ENCODE measurements at places on chromosomes 2 and 18. TPM values are rescaled to one million over a fixed set of nuclear protein-coding genes. Genes with fewer than 3 reads are reported as not detected.

Gene SLC23A3
- polyA plus RNA-seq = 13.0 TPM

Gene ANKRD30B
- polyA plus RNA-seq = 0.07 TPM

Gene C2orf80
- not detected for polyA plus RNA-seq

Gene IMPA2
- polyA plus RNA-seq = 22.6 TPM

Gene SP5
- 1.1 TPM for polyA plus RNA-seq

Gene BUB1
- polyA plus RNA-seq = 0.81 TPM

Gene GPBAR1
- polyA plus RNA-seq = 1.3 TPM

Gene TLX2
- polyA plus RNA-seq = not detected

- peaks cover 4% of the 10 kb centered on the region for H3K4me1 ChIP-seq
- H3K4me3 ChIP-seq = no peak overlapping the region
- no peaks in the 10 kb centered on the region for H3K36me3 ChIP-seq
Measured at GRCh38 chr2:179107737-179108136, 57.8 kb upstream of the CCDC141 start.

DNA sequence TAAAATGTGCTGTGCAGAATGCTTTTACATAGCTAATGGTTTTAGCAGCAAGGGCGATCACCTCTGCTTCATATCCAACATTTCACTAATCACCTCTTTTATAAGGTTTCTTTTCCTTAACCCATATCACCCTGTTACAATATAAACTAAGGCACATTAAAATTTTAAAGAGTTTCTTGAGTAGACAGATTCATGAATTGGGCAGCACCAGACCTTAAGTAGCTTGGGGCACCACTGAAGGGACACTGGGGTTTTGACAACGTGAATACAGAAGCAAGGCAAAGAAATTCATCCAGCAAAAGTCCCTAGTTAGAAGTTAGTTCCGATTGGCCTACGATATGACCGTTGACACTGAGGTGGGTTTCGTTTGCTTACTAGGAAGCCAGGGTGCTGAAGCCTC, 44.0 kb upstream of the RALBP1 start:
- no peak overlapping the region for H3K4me3 ChIP-seq
- no peak for DNase-seq
- no peaks in the 10 kb centered on the region for H3K4me1 ChIP-seq

DNA sequence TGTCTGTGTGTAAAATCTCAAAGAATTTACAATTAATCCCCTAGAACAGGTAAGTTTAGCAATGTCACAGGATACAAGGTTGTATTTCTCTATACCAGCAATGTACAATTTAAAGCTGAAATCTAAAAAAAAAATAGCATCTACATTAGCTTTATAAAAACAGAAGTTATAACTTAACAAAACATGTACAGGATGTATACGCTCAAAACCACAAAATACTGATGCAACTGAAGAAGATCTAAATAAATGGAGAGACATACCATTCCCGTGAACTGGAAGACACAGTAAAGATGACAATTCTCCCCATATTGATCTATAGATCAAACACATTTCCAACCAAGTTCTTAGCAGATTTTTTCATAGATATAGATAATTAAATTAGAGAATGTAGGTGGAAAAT, 17.5 kb upstream of the RANBP2 start:
- H3K27ac ChIP-seq = no peak overlapping the region
- H3K27me3 ChIP-seq = no peaks in the 10 kb centered on the region
- DNase-seq = no peak
- no peaks in the 10 kb centered on the region for H3K36me3 ChIP-seq
- no peak overlapping the region for H3K4me3 ChIP-seq

GRCh38 chr2:129118296-129118695, 799.6 kb upstream of the HS6ST1 start:
- no peak overlapping the region for H3K4me3 ChIP-seq
- no peak overlapping the region for H3K27ac ChIP-seq
- DNase-seq = no peak
- H3K27me3 ChIP-seq = no peaks in the 10 kb centered on the region
- H3K4me1 ChIP-seq = no peaks in the 10 kb centered on the region
- no peaks in the 10 kb centered on the region for H3K36me3 ChIP-seq

DNA sequence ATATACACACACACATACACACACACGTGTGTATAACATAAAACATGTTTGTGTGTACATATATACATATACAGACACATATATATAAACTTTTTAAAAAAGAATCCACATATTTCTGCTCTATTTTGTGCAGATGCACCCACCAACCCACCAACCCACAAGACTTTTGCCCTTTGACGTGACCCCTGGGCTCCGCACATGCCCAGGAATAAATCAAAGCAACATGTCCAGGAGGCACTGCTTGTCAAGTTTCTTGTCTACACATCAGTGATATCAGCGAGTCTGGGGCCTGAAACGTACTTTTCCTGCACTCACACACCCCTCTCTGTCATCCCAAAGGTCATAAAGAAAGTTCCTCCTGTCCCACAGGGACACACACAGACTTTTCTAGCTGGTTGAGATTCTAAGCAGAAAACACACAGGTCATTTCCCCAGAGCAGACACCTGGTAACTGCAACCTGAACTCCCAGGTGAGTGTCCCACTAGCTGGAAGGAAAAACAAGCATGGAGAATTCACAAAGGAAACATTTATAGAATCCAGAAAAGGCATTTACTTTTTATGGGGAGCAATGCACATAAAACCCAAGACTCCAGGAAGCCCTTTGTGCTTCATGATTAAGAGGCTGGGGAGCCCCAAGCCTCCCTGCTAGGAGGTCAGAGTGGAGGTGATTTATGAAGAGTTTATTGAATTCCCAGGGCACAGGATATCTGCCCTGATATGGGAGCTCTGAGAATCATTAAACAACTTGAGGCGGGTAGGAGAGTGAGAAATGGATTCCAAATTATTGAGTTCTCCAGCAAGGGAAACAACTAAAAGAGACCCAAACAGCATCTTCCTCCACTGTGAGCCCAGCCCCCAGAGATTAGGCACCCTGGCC, 211.6 kb downstream of the MGAT5 start:
- no peaks in the 10 kb centered on the region for H3K36me3 ChIP-seq
- no peaks in the 10 kb centered on the region for H3K27me3 ChIP-seq
- H3K27ac ChIP-seq = peak overlapping the region; percentile 31
- no peaks in the 10 kb centered on the region for H3K4me1 ChIP-seq

DNA sequence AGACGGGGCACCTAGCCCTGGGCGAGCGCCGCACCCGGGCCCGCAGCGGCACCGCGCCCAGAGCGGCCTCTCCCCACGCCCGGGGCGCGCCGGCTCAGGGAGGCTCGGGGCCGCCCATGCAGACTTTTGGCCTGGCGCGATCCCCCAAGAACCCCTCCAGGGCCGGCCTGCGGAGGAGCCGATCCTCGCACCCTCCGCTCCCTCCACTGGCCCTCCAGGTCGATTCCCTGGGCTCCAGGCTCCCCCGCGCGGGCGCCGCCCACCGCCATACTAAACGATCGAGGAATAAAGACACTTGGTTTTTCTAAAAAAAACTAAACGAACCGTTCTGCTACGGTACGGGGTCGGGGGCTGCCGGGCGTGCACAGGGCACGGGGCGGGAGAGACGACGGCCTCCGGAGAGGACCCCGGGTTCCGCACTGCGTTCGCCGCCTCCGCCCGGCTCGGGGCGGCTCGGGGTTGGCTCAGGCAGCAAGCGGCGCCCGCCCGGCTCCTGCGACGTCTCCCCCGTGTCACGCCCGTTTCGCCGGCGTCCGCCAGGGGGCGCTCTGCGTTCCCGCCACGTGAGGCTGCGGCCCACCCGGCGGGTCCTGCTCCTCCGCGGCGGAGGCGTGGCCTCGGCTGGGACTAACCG, 365 bp upstream of the KHK start:
- H3K4me3 ChIP-seq = peak overlapping the region; percentile 65
- H3K27me3 ChIP-seq = no peaks in the 10 kb centered on the region
- H3K27ac ChIP-seq = peak overlapping the region; percentile 91
- DNase-seq = peak; percentile 98
- peaks cover 5% of the 10 kb centered on the region for H3K4me1 ChIP-seq
- H3K36me3 ChIP-seq = peaks cover 38% of the 10 kb centered on the region

- peaks cover 13% of the 10 kb centered on the region for H3K36me3 ChIP-seq
- no peak for DNase-seq
- no peaks in the 10 kb centered on the region for H3K27me3 ChIP-seq
- no peaks in the 10 kb centered on the region for H3K4me1 ChIP-seq
Measured at GRCh38 chr2:32222966-32223365, 41.7 kb downstream of the NLRC4 start.

- H3K36me3 ChIP-seq = no peaks in the 10 kb centered on the region
- H3K27ac ChIP-seq = no peak overlapping the region
- no peaks in the 10 kb centered on the region for H3K27me3 ChIP-seq
- DNase-seq = no peak
Measured at GRCh38 chr2:215717501-215718381, 281.9 kb upstream of the FN1 start.

DNA sequence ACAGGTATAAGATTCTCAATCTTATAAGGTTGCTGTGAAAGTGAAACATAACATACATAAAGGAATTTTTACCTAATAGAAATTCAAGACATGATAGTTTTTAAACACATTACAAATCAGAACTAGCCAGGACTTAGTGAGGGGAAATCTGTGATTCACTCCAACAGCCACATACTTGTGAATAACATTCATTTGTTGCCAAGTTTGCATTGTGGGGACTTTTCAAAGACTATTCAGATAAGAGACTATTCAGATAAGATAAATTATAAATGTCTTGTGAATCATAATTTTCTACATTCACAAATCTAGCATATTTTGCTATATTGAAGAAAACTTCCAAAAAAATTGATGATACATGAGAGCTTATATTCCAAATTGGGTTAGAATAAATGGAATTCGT, 345.3 kb upstream of the CDH20 start:
- DNase-seq = no peak
- H3K27ac ChIP-seq = no peak overlapping the region
- no peak overlapping the region for H3K4me3 ChIP-seq
- no peaks in the 10 kb centered on the region for H3K27me3 ChIP-seq
- no peaks in the 10 kb centered on the region for H3K36me3 ChIP-seq

DNA sequence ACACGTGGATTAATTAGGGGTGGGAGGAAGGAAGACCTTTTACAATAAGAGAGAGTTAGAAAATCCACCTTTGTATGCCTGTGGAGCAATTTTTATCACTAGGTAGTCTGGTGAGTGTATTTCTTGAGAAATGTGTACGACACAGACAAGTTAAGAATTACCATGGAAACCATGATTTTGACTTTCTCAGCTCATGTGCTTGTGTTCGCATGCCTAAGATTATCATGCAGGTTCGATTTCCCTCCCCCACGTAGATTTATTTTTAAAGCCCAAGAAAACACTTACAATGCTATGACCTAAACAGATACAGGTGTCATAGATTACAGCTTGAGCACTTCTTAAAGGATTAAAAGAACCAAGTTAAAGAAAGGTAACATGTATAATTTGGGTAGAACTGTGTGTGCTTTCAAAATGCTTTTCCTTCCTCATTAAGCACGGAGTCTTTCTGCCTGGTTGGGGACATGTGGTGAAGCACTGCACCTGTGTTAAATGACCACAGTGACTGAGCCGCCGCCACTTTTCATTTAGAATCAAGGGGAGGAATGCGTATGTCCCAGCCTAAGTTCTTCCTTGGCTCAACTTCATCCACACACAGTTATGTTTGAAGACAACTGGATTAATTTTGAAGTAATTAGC, 16.6 kb downstream of the SERTAD2 start:
- no peak for DNase-seq
- no peak overlapping the region for H3K27ac ChIP-seq
- no peak overlapping the region for H3K4me3 ChIP-seq
- peaks cover 32% of the 10 kb centered on the region for H3K36me3 ChIP-seq

DNA sequence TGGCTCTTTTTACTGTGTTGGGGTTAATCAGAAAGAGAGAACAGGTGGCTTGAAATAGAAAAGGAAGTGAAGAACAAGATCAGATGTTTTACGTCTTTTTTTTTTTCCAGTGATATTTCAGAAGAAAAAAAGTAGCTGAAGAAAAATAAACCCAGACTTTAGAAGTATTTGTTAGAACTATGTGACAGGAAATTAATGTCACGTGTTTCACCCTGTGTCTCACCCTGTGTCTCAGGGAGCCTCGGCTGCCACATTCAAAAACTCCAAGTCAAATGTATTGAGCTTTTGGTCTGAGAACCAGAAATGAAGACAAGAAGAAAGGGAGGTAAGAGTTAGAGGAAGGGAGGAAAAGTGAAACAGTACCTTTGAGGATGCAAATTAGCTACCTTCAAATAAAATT, 38.0 kb downstream of the AKAIN1 start:
- no peak overlapping the region for H3K4me3 ChIP-seq
- peaks cover 3% of the 10 kb centered on the region for H3K27me3 ChIP-seq
- no peaks in the 10 kb centered on the region for H3K36me3 ChIP-seq
- H3K27ac ChIP-seq = no peak overlapping the region

DNA sequence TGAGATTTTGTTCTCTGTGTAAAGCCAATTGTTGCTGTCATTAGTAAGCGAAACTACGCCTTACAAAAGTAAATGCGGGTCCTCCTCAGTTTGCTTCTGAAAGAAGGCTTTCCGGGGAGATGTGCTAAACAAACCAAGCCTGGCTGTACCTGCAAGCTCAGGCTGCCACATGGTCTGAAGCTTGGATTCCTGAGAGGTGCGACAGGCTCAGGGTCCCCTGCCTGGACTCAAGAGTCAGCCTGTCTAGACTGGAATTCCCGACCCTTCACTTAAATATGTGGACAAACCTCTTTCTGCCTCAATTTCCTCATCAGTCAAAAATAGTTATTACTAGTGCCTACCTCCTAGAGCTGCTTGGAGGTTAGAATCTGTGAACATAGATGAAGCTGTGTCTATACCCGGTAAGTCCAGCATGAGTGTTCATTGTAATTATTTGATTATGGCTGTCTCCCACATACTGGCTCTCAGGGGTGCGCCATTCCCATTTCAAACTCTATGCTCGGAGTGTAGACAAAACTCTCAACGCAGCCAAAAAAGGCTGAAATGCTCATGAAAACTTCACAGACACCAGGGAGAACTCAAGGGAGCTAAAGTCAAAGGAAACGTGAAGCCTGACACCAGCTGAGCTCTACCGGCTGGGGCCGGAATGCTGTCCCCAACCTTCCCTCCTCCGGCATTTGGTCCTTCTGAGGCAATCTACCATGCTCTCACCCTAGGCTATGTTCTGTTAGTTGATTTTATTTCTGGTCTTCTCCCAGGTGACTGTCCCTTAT, 31.4 kb downstream of the SOWAHC start:
- H3K4me1 ChIP-seq = peaks cover 20% of the 10 kb centered on the region
- no peak for DNase-seq
- no peaks in the 10 kb centered on the region for H3K36me3 ChIP-seq
- H3K27me3 ChIP-seq = no peaks in the 10 kb centered on the region
- no peak overlapping the region for H3K4me3 ChIP-seq

DNA sequence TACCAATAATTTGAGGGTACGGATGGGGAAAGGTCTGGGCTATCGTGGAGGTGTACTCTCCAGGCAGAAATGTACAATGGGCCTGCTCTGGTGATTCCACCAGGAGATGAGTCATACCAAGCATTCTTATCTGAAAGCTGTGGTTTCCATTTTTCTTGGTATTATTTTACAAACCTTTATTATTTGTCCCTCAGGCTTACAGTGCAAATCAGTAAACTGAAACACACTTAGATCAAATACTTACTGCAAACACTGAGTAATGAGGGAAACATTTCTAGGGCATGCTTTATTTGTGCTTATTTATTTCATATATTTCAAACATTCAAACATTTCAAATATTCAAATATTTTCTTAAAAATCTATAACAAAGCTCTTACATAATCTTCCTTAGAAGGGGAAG, 319.8 kb downstream of the RND3 start:
- H3K4me3 ChIP-seq = no peak overlapping the region
- H3K4me1 ChIP-seq = no peaks in the 10 kb centered on the region
- no peaks in the 10 kb centered on the region for H3K36me3 ChIP-seq
- no peak overlapping the region for H3K27ac ChIP-seq
- no peak for DNase-seq
- H3K27me3 ChIP-seq = no peaks in the 10 kb centered on the region

- H3K27ac ChIP-seq = no peak overlapping the region
- H3K27me3 ChIP-seq = no peaks in the 10 kb centered on the region
- H3K4me1 ChIP-seq = peaks cover 32% of the 10 kb centered on the region
- no peak overlapping the region for H3K4me3 ChIP-seq
- no peaks in the 10 kb centered on the region for H3K36me3 ChIP-seq
- no peak for DNase-seq
Measured at GRCh38 chr18:56167366-56167765, 471.0 kb downstream of the TXNL1 start.
